ENCODE measurements at places on chromosomes 1 and 21.

DNA sequence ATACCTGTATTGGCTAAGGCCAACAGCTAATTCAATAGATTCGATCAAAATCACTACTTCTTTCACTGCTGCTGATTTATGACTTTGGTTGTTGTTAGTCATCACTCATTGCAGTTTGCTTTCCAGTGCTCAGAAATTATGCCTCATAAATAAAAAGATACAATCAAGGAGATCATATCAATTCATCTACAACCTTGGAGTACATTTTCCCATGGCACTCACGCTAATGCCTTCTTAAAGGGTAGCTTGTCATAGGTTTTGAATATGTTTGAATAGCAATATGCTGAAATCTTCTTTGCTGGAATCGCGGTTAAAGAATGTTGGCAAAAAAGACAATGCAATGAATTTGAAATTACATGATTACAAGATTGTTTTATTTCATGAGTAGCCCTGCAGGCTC lies 89.9 kb downstream of the KCTD3 start:
- DNase-seq = no peak

DNA sequence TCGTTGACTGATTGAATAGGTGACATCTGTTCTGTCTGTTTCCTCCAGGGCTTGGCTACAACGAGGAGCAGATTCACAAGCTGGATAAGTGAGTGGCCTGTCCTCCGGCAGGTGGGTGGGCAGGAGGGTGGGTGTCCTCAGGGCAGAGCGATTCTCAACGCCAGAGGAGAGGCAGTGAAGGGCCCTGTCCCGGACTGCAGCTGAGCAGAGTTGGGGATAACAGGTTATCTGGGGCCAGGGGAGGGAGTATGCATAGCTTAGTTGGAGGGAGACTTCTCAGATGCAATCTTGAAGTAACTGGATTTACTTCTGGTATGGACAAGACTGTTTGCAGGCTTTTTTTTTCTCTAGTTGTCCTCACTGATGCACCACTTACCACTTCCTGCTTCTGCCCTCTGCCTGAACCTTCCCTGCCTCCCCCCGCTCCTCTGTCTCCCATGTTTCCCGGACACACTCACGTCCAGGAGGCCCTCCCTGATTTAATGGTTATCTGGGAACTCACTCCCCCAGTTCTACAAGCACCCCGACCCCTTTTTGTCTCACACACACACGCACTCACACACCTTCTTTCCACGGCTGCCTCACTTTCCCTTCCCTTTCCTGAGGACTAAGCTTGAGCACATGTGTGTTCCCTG lies 16.4 kb upstream of the RASSF5 start:
- DNase-seq = no peak

GRCh38 chr1:17192394-17193221 lies 12.3 kb upstream of the PADI1 start:
- no peak for DNase-seq

DNA sequence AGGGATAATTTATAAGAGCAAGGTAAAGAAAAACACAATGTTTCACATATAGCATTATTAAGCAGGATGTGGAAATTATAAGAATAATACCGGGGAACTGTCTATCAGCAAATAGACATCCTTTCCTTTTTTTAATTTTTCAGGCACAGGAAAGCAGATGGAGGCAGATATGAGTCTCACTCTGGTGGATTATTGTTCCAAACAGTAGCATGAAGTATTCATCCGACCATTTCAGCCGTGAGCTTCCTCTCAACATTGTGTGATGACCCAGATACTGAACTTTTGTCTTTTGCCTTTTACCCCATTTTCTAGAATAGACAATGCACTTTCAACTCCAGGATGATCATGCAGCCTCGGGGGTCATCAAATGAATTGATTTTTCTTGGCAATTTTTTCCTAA lies 599.8 kb downstream of the ADGRL2 start:
- no peak for DNase-seq

- no peak for DNase-seq
These were observed 24.3 kb upstream of the GRHL3 start for GRCh38 chr1:24294716-24295371.

DNA sequence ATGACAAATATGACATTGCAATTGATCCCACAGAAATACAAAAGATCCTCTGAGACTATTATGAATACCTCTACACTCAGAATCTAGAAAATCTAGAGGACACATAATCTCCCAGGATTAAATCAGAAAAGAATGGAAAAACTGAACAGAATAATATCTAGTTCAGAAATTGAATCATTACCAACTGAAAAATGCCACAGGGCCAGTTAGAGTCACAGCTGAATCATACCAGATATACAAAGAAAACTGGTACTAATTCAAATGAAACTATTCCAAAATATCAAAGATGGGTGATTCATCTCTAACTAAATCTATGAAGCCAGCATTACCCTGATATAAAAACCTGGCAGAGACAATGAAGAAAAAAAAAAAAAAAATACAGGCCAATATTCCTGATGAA lies 149.3 kb downstream of the BRINP3 start:
- DNase-seq = no peak

GRCh38 chr1:218865591-218865990 lies 308.1 kb upstream of the LYPLAL1 start:
- DNase-seq = no peak

GRCh38 chr1:119712342-119713038 lies 756 bp downstream of the PHGDH start:
- DNase-seq = peak; percentile 58

DNA sequence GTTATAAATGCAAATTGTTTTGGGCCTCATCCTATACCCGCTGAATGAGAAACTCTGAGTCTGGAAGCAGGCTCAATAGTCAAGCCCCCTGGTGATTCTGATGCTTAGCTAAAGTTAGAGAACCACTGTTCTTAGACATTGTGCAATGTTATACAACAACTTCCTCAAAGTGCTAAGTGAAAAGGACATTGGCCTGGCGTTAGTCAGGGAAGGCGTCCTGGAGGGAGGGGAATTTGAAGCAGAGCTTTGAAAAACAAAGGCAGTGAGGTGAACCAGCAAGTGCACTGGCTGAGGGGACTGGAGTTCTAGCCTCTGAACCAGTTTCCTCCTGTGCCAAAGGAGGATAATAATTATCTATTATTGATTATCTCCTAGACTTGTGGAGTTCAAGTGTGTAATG lies 5.1 kb downstream of the CD1D start:
- no peak for DNase-seq

DNA sequence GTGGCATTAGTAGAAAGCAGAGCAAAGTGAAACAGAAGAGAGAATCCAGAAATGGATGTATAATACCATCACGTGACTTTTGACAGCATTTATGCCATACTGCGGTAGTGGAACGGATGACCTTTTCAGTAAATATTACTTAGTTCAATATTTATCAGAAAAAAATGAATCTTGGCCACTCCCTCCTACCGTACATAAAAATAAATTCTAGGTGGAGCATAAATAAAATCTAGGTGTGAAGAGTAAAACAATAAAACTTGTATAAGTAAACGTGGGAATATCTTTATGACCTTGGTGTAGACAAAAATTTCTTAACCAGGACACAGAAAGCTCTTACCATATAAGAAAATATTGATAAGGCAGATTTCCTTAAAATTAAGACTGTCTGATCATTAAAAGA lies 182.6 kb downstream of the VPS13D start:
- no peak for DNase-seq

- DNase-seq = no peak
These were observed 30.6 kb downstream of the CDKN2C start for GRCh38 chr1:51000651-51001050.

- DNase-seq = no peak
These were observed 23.4 kb upstream of the DR1 start for GRCh38 chr1:93322349-93322748.

DNA sequence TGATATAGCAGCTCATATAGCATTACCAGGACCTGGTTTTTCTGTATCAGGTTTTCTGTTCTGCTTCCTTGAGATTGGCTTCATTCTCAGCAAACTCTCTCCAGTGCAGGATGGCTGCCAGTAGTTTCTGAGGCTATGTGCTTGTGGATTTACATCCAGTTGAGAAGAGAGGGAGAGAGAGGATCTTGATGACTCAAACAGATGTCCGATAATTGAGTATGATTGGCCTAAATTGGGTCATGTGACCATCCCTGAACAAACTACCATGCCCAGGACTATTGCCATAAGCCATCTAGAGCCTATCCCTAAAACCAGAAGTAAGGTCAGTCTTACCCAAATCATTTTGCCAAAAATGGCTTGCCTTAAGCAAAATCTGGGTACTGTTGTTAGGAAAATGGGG lies 18.1 kb upstream of the PSMA5 start:
- DNase-seq = no peak

GRCh38 chr1:231519166-231519565 lies 9.3 kb upstream of the TSNAX start:
- DNase-seq = no peak

DNA sequence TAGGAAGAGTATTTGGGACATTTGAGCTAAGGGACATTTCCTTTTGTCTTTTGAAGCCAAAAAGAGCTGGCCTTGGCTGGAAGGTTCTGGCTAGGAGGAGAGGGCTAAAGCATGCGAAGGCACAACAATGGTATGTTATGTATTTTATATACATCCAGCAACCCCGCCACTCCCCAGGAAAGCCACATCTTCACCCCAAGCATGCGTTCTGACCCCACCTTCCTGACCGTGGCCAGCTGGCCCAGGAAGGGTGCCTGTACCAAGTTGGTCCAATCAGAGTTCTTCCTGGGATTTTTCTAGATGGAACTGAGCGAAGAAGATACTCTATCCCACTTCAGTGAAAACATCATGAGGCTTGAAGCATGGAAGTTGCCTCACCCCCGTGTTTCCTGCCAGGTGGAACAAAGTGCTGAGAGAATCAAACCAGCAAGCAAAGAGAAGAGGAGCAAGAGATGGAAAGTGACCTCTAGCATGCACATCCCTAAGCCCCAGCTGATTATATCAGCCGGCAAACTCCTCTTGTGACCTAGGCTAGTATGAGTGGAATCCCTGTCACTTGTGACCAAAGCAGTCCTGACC lies 82.7 kb downstream of the BCAR3 start:
- no peak for DNase-seq

DNA sequence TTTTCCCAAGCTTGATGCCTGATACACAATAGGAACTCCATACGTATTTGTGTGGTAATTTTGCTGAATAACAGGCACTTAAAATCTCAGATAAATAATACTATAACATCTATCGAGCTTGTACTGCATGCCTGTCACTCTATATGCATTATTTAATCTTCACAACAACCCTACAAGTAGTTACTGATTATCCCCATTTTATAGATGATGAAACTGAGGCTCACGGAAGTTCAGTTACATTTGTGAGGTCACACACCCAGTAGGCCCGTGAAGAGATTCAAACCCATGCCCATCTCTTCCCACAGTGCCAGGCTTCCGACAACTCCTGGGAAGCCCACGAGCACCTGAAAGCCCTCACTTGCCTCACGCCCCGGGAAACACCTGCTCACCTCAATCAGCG lies 98.8 kb downstream of the RAVER2 start:
- DNase-seq = no peak

- DNase-seq = no peak
These were observed 44.8 kb downstream of the GRHL3 start for GRCh38 chr1:24363994-24364393.

- no peak for DNase-seq
These were observed 307.0 kb upstream of the USP25 start for GRCh38 chr21:15422783-15423182.

- no peak for DNase-seq
These were observed 23.0 kb upstream of the KCNJ6 start for GRCh38 chr21:37939251-37939650.

DNA sequence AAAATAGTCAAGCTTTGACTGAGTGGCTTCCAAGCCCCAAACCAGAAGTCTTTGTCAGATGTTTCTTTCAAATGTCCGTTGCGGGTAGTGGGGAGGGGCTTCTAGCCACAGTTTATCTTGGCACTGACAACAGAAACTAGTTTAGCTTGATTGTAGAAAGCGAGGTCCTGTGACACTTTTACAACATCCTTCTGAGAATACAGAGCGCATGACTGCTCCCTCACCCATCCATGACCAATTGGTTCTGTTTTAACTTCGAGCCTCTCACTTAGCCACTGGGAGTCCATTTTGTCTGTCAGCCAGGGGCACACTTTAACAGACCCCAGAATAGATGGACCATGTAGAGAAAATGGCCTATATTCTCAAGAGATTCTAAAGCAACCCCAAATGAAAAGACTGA lies 199.2 kb upstream of the ST6GALNAC5 start:
- no peak for DNase-seq

DNA sequence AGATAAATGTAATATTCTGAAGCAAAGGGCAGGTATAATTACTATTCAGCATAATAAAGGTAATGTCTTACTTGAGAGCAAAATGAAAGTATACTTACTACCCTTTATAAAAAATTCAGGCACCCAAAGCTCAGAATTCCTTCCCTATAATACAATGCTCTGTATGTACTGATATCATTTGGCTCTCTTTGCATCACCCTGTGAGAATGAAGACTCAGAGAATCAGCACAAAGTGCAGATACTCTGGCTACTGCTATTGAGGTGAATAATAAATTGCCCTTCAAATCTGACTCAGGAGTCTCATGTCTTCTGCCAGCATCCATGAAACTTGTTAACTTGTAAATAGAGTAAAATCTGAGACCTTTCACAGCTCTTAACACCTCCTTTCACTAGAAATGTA lies 108.5 kb upstream of the KCTD3 start:
- DNase-seq = no peak

- no peak for DNase-seq
These were observed 8.4 kb upstream of the ATXN7L2 start for GRCh38 chr1:109475261-109475660.

DNA sequence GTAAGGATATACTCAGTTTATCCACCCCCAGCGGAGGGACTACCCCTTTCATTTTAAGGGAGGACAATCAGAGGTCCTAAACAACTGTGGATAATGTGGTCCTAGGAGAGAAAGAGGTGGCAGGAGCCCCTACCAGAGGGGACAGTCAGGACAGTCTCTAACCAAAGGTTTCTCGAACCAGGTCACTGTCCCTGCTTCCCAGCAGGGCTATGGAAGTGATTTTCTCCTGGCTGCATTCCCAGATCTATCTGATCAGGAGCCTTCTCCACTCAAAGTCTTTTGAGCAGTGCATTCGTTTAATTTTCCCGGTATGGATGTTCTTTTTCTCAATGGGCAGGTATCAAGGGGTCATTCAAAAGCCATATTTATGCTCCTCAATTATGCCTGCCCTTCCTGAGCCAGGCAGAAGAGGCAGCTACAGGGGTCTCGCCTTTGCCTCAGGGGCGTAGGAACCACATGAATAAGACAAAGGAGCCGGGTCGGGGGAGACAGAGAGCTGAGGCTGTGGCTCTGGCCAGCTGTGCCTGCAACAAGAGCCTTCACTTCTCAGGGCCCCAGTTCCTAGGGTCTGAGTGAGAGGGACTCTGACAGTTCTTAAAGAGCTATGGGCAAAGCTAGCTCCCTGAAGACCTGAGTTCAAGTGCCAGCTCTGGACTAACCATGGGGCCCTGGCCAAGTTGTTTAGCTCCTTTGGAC lies 62.5 kb upstream of the DMRTB1 start:
- no peak for DNase-seq

- no peak for DNase-seq
These were observed 147.7 kb downstream of the FCRL5 start for GRCh38 chr1:157404614-157405013.

GRCh38 chr1:209219791-209220524 lies 363.6 kb upstream of the CAMK1G start:
- no peak for DNase-seq

GRCh38 chr1:2805801-2806430 lies 4.4 kb upstream of the TTC34 start:
- DNase-seq = no peak

GRCh38 chr1:197869490-197870077 lies 32.8 kb upstream of the C1orf53 start:
- DNase-seq = no peak

- DNase-seq = no peak
These were observed 1.6 kb downstream of the CACNA1S start for GRCh38 chr1:201110616-201111015.

- DNase-seq = no peak
These were observed 111.7 kb downstream of the RHOU start for GRCh38 chr1:228846952-228847351.
